Neural crest cell (in vitro differentiated cells): ENCODE measurements at places on chromosomes 4 and X. TPM values are rescaled to one million over a fixed set of nuclear protein-coding genes. Genes with fewer than 3 reads are reported as not detected.

DNA sequence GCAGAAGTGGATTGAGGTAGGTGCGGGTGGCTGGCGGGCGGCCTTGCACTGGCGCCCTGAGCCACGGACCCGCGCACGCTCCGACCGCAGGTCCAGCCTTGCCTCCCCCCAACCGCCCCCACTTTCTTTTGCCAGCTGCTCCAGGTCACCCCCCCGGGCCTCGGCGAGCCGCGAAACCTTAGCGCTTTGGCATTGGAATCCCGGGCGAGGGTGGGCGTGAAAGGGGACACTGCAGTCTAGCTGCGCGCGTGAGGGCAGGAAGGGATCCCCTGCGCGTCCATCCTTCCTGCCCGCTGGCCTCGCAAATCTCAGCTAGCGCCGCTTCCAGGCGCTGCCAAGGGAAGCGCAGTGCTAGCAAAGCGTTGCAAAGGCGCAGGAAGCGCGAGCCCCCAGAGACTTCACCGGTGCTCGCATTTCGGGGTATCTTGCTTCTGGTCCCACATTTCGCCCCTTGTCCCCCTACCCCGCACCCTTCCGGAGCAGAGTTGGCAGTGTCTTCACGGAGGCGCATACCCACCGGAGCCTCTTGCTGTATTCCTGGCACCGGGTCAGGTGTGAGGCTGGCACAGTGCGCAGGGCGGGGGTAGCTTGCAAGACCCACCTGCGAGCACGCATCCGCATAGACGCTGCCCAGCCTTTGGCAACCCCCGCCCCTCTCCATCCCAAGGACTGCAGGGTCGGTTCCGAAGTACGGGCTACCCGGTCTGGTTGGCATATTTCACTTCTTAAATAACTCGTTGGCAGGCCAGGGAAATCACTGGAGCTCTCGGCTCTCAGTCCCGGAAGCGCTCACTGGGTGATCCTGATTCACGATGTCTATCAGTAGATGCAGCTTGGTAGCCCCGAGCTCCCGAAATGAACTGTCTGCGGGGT, 104.4 kb downstream of the UCHL1 start:
- peak; percentile 40 for DNase-seq

DNA sequence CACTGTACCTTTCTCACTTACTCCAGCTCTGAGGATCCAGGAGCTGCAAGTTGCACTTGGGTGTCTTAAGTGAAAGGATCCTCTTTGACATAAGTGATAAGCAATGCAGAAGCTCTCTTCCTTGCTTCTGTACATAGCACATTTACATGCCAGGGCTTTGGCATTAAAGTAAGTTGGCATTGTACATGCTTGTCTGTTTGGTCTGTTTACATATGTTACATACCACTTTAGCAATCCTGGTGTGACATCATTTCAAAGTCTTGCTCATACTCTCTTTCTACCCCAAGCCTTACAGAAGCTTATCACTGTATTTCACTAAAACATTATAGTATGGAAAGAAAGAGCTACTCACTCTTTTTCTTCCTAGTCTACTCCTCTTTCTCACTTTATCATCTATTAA, 2548.3 kb downstream of the ARAP2 start:
- no peak for DNase-seq

DNA sequence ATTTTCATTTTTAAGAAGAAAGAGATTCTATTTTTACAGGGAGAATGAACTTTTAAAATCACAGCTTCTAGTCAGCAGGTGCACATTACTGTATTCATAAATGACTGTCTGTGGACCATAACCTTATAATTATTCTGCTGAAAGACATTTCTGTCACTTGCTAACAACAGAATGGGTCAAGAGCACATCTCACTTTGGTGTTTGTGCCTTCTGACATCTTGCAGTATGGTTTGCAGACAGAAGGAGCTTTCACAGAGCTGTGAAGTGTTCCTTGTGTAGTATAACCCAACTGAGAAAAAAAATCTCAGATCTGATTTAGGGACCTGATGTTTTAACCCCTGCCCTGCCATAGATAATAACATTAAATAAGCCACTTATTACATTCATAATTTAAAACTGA, 131.4 kb upstream of the CTSO start:
- DNase-seq = no peak

- no peak for DNase-seq
Observed at GRCh38 chr4:41458689-41459088, 79.3 kb upstream of the LIMCH1 start.

DNA sequence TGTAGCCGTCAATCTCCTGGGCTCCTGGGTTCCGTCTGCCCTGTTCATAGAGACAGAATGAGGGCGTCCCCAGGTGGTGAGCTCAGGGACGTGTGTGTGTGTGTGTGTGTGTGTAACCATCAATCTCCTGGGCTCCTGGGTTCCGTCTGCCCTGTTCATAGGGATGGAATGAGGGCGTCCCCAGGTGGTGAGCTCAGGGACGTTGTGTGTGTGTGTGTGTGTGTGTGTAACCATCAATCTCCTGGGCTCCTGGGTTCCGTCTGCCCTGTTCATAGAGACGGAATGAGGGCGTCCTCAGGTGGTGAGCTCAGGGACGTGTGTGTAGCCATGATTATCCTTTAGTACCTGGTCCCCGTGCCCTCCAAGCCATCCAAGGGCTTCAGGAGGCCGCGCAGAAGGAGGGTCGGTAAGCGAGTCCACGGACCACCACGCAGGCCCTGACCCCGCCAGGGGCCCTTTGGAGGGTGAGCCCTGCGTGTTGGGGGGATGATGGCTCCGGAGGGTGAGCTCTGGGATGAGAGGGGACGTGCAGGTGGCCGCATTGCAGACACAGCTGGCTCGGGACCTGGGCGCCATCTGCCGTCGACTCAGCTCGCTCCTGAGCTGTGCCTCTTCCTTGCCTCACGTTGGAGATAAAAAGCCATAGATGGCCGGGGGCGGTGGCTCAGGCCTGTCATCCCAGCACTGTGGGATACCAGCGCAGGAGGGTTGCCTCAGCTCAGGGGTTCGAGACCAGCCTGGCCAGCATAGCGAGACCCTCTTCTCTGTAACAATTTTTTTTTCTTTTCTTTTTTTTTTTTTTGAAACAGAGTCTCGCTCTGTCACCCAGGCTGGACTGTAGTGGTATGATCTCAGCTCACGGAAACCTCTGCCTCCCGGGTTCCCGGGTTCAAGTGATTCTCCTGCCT, 5.4 kb upstream of the GTPBP6 start:
- DNase-seq = no peak

GRCh38 chr4:114547340-114548134, 51.1 kb upstream of the UGT8 start:
- DNase-seq = no peak

GRCh38 chrX:120464411-120464810, 4.7 kb downstream of the LAMP2 start:
- DNase-seq = no peak

- DNase-seq = no peak
Observed at GRCh38 chrX:1488141-1488540, 35.4 kb upstream of the ASMTL start.

Gene PDE5A
- total RNA-seq = 13.9 and 15.4 TPM in 2 replicates
